ENCODE measurements at places on chromosomes 1 and 21.

DNA sequence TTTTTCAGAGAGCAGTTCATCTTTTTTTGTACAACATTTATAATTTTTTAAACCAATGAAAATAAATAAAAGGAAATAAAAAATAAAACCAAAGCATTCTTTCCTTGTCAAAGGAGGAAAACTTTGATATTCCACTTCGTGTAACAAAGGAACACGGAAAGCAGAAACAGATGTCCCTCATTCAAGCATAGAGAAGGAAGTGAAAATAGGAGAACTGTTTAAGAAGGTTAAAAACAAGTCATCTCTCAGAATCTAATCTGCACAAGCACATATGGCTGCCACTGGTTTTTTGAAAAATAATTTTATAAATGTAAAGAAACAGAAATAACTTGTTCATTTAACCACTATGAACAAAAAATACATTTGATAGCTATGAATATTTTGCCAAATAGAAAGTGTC, 35.9 kb upstream of the ZNF644 start:
- DNase-seq: no peak

GRCh38 chr1:119011116-119011515, 23.0 kb upstream of the TBX15 start:
- no peak for DNase-seq

DNA sequence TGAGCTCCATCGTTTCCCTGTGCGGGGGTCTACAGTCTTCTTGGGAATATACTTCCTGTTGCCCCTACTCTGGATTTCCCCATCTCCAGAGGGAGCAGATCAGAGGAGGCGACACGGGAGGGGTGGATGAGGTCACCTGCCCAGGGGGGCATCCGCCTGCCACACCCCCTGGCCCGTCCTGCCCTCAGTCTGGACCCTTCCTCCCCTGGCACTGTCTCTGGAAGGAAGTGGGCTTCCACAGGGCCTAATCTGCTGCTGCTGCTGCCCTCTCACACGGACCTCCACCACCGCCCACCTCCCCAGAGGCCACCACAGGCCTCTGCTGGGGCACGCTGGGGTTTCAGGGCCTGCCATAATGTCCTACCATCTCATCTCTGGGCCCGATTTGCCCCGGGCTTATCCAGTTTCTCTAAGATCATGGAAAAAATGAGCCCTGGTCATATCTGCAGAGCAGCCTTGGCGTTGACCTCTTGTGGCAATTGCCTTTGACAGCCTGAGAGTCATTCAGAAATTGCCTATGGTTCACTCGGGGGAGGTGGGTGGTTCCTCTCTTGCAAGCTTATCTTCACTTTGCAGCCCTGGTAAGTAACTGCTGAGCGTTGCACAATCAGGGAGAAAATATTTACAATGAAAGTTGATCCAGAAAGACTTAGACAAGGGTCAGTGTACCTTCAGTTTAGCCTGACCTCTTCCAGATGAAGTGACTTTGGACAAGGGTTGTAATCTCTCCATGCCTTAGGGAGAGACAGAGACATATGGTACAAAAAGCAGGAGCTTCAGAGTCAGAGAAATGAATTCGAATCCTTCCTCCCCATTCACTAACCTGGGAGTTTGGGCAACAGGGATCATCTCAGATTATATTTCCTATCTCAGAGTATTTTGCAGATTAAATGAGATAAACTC, 252.4 kb downstream of the TOMM20 start:
- no peak for DNase-seq

DNA sequence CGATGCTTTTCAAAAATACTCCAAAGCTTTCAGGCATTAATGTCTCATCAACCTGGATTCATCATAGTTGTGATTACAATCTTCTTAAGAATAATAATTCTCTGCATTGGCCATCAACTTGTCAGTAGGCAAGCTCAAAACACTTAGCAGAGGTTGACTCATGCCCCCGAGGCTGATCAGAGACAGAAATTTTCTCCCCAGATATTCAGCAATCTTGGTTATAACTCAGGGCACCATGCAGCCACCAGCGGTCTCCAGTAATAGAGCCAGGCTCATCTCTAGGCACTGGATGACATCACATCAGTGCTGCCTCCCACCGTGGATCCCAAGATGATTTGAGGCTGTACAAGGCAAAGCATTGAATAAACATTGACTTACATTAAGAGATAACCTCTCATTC, 14.3 kb upstream of the IFFO2 start:
- no peak for DNase-seq

DNA sequence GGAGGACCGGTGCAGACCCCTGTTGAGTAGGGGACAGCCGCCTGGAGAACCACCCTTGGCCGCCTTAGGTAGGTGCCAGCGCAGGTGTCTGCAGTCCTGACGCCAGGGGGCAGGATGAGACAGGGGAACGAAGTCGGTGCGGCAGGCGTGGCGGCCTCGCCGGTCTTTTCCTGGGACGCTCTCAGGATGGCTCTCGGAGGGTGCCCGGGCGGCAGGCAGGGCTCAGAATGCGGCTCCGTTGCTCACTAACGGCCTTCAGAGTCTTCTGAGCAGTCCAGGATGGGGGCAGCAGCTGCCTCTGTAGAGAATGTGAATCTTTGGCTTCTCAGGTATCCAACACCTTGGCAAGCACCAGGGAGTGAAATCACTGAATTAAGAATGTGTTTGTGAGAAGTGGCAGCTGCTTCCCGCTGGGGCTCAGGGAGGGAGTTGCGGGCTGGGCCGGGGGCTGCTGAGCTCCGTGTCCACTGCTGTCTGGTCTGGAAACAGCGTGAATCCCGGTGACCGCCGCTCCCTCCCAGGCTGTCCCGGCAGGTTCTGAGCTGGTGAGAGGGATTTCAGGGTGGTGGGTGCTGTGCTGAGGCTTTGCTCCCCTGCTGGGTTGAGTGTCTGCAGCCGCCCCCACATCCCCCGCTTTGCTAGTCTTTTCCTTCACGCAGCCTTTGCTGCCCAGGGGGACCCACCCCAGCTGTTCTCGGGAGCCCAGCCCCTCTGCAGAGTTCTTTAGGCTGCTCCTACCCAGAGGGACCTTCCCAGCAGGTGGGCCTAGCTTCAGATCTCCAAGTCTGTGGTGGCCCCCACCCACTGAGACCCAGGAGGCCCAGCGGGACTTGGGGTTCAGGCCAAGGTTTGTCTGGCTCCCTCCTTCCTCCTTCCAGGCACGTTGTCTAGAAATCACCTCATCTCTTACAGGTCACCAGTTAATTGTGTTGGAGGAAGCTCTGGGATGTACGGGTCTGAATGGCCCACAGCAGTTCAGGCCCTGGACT, 11.1 kb upstream of the C1orf174 start:
- peak; percentile 87 for DNase-seq

DNA sequence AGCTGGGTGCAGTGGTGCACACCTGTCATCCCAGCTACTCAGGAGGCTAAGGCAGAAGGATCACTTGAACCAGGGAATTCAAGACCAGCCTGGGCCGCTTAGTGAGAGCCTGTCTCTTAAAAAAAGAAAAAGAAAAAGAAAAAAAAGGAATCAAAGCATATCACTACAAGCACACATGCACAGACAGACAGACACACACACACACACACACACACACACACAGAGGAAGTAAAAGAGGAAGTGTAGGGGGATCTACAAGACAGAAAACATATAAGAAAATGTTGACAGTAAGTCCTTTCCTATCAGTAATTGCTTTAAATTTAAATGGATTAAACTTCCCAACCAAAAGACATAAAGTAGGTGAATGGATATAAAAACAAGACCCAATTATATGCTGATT, 180.3 kb downstream of the FAF1 start:
- DNase-seq: no peak

DNA sequence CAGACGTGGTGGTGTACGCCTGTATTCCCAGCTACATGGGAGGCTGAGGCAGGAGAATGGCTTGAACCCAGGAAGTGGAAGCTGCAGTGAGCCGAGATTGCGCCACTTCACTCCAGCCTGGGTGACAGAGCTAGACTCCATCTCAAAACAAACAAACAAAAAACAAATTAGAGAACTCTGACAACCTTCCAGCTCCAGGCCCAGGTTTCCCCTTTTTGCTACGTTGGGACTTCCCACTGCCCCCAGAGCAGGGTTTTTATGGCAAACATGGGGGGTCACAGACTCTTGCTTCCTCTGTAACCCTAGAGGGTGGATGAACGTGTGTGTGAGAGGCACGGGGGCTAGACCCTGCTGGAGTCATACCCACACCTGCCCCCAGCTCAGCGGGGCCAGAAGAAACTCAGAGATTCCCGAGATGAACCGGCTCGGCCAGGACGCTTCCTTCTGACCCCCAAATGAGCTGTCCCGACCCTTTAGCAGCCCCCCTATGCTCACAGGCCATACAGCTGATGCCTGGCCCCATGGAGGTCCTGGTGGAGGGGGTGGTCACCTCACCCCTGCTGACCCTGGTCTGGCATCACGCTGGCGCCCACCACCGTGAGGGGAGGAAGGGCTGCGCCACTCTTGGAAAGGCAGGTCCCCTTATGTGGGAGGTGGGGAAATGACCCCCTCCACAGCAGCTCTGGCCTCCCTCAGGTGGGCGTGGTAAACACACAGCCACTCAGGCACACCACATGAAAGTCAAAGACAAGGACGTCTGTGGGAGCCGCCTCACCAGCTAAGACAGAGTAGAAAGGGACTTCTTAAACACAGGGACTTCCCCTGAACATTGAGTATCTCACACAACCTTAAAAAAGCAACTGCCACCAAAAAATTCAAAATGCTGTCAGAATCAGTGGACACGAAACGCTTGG, 7.1 kb downstream of the GPR157 start:
- no peak for DNase-seq

GRCh38 chr1:60427701-60428100, 354.1 kb upstream of the C1orf87 start:
- no peak for DNase-seq

DNA sequence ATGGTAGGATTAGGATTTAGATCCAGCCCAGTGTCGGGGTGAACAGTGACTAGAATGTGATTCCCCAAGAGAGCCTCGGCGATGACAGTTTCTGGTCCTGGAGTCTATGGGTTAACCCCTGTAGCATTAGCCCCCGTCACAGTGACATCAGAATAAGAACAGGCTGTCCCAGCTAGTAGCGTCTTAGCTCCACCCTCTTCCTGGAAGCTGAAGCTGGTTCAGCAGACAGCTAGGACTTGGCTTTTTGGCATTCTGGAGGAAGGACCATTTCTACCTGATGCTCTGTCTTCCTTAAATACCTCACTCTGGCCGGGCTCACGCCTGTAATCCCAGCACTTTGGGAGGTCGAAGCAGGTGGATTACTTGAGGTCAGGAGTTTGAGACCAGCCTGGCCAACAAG, 5.0 kb downstream of the NDUFS2 start:
- DNase-seq: no peak

- no peak for DNase-seq
Observed at GRCh38 chr1:75165264-75165663, 31.1 kb downstream of the LHX8 start.

- DNase-seq: no peak
Observed at GRCh38 chr1:154418062-154418921, 13.1 kb downstream of the IL6R start.

DNA sequence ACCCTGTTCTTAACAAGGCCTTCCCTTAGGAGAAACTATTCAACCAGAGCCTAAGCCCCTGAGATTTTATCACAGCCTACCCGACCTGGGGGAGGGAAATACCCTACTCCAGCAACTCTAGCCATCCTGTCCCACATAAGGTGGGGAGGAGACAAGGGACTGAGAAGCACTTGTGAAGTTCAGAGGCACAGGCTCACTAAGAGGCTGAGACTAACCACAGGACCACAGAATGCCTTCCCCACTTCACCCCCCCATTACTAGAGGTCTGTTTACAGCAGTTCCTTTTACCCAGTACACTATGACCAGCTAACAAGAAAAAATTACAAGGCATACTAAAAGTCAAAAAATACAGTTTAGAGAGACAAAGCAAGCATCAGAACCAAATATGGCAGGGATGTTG, 86.8 kb downstream of the TEX35 start:
- no peak for DNase-seq

- no peak for DNase-seq
Observed at GRCh38 chr21:44702973-44703730, 6.2 kb downstream of the KRTAP10-12 start.

DNA sequence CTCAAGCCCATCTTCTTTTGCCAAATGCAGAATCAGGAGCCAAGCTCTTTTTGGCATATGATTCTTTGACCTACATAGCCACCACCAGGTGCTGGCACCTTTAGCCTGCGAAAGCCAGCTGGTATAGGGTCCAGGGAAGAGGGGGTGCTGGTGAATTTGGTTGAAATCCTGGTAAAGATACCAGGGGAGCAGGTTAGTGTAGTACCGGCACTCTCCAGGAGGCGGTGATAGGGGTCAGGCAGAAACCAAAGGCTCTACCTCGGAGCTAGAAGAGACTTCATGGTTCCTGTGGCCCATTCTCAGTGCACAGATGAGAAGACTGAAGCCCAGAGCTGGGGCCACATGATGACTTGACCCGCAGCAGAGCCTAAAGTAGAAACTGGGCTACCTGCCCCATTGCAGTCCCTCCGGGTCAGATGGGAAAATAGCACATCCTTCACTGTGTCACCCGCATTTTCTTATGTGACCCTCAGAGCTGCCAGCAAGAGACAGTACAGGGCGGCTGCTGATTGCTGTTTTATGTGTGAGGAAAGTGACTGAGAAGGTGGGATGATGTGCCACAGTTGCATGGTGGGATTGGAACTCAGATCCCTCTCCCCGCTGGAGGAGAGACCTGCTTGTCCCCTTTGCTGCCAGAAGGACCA, 36.0 kb upstream of the IL19 start:
- DNase-seq: peak; percentile 69

GRCh38 chr21:37704751-37705150, 211.5 kb downstream of the KCNJ6 start:
- DNase-seq: no peak

DNA sequence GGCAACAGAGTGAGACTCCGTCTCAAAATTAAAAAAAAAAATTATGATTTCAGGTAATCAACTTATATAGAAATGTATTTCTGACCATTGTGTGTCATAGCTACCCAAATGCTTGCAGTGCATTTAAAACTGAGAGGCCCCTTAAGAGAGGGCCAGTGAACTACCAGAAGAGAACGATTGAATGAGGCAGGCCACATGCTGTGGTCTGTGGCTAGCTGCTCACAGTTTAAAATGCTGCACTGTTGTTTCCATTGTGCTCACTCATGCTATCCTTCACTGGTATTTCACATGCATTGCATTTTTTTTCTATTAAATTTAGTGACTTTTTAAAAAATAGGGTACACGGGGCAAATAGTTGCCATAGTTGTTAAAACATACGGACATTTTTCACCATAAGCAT, 26.0 kb downstream of the CHML start:
- DNase-seq: no peak

DNA sequence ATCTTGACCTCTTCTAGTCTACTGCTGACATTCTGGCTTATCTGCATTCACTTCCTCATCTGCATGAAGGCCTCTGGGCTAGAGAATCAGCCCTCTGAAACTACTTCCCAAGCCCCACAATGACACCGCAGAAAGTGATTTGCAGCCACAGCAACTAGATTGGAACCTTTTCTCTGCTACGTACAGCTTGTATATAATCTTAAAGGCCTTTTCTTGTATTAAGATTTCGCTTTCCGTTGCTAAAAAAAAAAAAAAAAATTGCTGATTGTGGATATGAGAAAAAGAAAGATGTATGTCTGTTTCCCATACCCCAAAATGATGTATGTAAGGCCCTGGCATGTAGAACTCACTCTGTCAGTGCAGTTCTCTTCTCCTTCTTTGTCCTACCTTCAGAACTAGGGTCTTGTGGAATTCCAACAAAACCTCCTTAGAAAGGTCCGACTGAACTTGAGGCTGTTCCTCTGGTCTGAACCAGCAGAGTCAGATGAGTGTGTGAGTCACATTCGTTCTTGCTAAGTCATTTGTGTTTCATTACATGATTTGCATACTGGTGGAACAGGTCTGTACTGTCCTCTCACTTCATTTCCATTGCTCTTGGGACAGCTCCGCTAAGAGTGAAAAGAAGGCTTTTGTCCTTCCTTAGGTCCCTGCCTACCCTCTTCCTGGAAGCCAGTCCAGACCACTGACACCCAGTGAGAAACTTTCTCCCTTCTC, 62.7 kb downstream of the PLPP3 start:
- no peak for DNase-seq

Data from neural crest cell (in vitro differentiated cells).